Stimulated activated CD4-positive, alpha-beta T cell treated with anti-CD3 and anti-CD28 coated beads, Interleukin-2, amount 100 ng/mL, for 24 hours (primary cell): ENCODE measurements at places on chromosomes 7 and 10.

DNA sequence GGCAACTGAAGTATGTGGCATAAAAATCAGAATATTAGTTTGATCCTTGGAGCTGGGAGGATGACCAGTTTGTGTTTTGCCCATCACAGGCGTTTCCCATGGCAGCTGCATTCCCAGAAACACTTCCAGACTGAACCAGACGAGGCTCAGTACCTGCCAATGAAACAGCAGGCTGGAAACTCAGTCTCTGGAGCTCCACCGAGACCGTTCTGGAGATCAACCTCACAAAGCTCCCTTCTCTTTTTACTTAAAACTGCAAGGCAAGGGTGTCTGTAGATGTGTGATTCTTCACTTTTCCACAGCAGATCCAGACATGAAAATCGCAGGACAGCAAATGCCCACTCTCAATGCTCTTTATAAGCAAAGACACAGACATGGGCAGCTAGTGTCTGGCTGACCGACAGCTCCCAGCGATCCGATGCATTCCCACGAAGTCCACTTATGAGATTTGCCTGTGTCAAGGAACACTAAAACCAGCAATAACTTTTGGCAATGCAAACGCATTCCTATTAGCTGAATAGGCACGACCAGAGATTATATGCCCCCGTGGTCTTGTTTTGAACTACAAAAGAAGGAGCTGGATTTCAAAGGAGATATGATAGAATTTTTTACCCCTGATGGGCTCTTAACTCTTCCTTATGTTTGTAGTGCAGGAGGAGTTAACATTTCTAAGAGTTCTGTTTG is 72.6 kb downstream of the ADAM12 start:
- no peak for DNase-seq

DNA sequence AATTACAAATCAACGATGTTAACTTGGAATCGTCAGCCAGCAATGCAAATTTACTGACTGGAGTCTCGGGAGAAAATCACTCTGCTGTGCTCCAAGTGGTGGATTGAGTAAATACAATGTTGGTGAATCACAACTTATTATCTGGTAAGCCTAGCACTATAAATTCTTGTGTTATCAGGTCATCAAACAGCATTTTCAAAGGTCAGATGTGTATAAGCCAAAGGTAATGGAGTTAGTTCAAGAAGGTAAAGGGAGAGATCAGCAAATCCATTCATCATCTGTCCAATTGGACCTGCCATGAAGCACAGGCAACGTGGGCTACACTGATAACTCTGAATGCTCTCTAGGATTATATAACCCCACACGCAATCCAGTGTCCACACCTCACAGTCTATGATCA is 13.9 kb downstream of the CUBN start:
- no peak for DNase-seq

DNA sequence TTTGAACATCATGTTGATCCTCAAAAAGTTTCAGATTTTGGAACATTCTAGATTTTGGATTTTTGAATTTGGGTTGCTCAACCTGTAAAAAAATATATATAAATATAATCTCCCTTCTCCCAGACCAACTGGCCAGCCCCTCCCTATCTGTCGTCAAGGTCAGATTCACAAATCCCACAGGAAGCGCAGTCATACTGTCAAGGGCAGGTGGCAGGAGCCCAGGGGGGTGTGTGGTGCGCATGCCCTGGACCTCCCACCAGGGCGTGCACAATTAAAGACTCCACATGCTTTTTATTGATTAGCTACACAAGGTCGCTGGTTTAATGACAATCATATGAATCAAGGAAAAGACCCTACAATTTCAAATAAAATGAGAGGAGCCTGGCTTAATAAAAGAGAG is 77.0 kb upstream of the EEPD1 start:
- no peak for DNase-seq

GRCh38 chr10:73244866-73245477 is 2.1 kb downstream of the DNAJC9 start:
- DNase-seq = no peak

DNA sequence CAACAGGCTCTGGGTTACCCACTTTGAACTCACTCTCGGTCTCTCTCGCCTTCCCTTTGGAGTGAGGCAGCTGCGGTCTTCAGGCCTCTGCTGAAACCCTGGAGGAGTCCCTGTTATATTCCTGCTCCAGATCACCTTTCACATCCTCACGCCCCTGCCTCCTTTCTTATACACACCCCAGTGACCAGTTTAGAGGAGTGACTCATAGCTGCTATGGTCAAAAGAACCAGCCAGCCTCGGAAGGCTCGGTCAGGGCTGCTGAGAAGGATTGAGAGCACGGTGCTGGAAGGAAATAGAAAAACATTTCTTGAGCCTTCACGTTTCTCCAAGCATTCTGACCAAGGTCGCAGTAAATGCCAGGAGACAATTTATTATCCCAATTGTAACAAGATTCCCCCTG is 28.3 kb upstream of the SVOPL start:
- DNase-seq = no peak

GRCh38 chr7:112654322-112655216 is 135.6 kb downstream of the TMEM168 start:
- no peak for DNase-seq

GRCh38 chr10:87598700-87599099 is 61.0 kb upstream of the PAPSS2 start:
- DNase-seq = no peak

DNA sequence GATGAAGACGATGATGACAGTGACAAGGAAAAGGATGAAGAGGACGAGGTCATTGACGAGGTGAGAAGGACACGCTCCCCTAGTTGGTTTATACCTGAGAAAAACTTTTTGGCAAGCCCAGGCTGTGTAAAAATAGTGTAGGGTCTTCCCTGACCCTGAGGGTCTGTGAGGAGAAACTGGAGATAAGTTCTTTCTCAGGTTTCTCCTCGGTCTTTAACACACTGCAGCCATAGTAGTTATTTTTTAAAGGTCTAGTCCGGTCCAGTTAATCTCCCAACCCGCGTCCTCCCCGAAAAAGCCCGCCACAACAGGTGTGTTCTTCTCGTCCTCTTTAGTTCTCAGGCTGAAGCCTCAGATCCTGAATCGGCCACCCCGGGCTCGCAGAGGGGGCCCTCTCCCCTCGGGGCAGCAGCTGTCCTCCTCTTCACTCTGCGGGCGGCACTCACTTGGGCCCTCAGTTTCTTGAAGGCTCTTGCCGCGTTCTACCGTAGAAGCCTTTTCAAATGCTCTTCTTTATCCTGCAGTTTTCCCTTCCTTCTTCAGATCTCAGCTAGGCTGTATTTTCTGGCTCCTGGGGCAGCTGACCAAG is 411 bp downstream of the BCCIP start:
- DNase-seq = peak; percentile 30

- DNase-seq = no peak
Measured at GRCh38 chr10:70174058-70174741, 3.9 kb upstream of the SAR1A start.

DNA sequence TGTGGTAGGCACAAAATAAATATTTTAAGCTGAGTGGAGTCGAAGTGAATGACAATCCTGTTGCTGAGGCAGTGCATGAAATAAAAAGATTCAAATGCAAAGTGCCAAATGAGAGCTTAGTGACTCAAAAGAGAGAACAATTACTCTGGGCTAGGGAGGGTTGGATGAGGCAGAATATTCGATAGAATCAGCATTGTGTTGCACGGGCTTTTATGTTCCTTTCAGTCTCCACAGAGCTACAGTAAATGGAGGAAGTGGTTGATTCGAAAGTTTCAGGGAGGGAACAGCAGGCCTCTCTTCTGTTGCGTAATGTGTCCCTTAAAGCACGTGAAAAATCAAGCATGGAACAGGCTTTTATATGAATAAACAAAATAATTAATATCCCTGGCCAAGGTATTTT is 599.3 kb upstream of the CELF2 start:
- no peak for DNase-seq
